ENCODE measurements at places on chromosomes 5 and 9. TPM values are rescaled to one million over a fixed set of nuclear protein-coding genes. Genes with fewer than 3 reads are reported as not detected.

DNA sequence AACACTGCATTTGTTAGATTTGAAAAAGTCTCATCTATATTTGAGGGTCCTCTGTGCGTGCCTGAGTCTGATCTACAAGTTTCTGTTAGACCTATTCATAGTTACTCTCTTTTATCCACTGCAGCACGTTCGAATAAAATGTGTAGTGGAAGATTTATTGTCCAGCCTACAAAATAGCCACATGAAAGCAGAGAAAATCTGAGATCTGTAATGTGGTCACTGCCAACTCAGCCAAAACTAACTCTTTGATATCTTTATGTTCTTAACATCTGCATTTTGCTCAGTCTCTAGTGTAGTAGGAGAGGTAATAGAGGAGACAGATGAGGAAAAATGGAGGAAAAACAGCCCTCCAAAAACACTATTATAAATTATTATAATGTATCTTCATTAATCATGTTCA is 354.0 kb downstream of the NPR3 start:
- DNase-seq: no peak

DNA sequence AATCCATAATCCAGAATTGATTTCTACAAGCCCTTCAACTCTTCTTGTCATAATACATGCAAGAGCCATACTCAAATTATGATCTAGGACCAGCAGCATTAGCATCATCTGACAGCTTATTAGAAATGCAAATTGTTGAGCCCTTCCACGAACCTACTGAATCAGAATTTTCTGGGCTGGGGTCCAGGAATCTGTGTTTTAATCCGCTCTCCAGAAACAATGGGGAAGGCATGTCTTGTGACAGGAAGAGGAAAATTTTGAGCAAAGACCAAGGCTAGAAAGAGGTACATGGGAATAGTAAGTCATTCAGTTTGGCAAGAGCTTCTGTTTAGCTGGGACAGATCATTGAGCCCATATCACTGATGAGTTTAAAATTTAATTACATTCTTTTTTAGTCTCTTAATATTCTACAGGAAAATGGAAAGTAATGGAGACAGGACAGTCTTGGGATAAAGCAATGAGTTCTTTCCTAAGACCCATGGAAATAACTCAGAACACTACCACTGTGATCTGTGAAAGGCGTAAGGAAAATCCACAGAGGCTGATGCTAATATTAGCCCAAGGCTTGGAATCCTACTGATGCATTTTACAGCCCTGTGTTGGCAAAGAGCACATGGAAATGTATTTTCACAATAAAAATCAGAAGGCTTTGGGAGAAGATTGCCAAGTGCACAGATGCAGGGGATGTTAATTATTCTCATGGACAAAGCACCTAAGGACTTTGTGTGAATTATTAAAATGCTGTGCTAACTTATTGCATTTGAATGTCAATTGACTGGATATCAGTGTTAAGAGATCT is 73.7 kb upstream of the STK32A start:
- DNase-seq: no peak

- no peak for DNase-seq
Measured at GRCh38 chr5:61167382-61167781, 5.1 kb upstream of the SMIM15 start.

Gene TSLP
- total RNA-seq: 2.0 TPM

Gene ARHGEF28
- total RNA-seq: 41.0 TPM

Gene FOXD4
- total RNA-seq: not detected

All from vagina (tissue), 2 donors.